Uterus (tissue), 4 donors: ENCODE measurements at places on chromosomes 11 and 22.

- no peak for DNase-seq
- no peak overlapping the region for H3K4me3 ChIP-seq
- H3K27ac ChIP-seq, result no peak overlapping the region
- H3K36me3 ChIP-seq, result no peaks in the 10 kb centered on the region
- no peaks in the 10 kb centered on the region for H3K4me1 ChIP-seq
These were observed 17.9 kb downstream of the RFPL1 start for GRCh38 chr22:29456211-29456671.

- no peaks in the 10 kb centered on the region for H3K4me1 ChIP-seq
- no peaks in the 10 kb centered on the region for H3K27me3 ChIP-seq
- no peak for DNase-seq
- no peaks in the 10 kb centered on the region for H3K36me3 ChIP-seq
- no peak overlapping the region for H3K4me3 ChIP-seq
- no peak overlapping the region for H3K27ac ChIP-seq
These were observed 6.6 kb upstream of the FUT4 start for GRCh38 chr11:94537031-94537600.

GRCh38 chr11:34267013-34267412 is 90.8 kb downstream of the ABTB2 start:
- DNase-seq, result peak; percentile 39
- no peaks in the 10 kb centered on the region for H3K27me3 ChIP-seq
- H3K4me1 ChIP-seq, result no peaks in the 10 kb centered on the region
- H3K4me3 ChIP-seq, result no peak overlapping the region
- H3K27ac ChIP-seq, result peak overlapping the region; percentile 82

DNA sequence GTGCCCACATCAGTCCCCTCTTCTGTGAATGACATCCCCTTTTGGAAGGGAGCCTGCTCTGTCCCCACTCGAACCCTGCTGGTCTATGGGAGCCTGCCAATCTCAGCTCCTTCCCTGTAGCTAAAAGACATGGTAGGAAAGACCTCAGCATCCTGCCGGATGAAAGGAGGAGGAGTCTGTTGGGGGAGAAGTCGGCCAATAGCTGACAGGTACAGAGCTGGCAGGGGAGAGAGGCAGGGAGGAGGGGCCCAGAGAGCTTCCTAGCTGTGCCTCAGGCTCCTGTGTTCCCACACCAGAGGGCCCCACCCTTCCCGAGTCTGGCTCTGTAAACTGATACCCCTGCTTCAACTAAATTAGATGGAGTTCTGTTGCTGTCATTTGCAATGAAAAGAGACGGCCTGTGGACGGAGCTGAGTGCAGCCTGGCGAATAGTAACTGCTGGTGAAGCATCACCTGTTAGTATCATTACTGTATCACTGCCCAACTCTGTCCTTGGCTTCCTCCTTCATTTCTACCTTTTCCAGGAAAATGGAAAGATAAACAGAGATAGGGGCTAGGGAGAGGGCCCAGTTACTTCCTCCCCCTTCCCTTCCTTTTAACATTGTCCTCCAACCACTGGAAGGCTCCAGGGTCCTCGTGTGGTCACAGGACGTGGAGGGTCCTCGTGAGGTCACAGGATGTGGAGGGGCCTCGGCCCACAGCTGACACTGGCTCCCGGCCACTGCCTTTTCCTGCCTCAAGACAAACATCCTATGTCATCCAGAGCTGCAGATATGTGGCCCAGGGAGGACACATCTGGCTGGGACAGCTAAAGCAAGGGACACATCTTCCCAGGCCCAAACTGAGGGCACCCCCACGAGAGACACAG is 15.1 kb downstream of the FXYD6 start:
- H3K27ac ChIP-seq, result peak overlapping the region; percentile 67
- peak; percentile 33 for DNase-seq
- no peaks in the 10 kb centered on the region for H3K36me3 ChIP-seq
- H3K4me3 ChIP-seq, result no peak overlapping the region
- no peaks in the 10 kb centered on the region for H3K27me3 ChIP-seq

- H3K4me3 ChIP-seq, result no peak overlapping the region
- no peak overlapping the region for H3K27ac ChIP-seq
- H3K36me3 ChIP-seq, result no peaks in the 10 kb centered on the region
- H3K27me3 ChIP-seq, result no peaks in the 10 kb centered on the region
These were observed 56.0 kb downstream of the DCUN1D5 start for GRCh38 chr11:103035791-103036434.

- no peaks in the 10 kb centered on the region for H3K4me1 ChIP-seq
- peak; percentile 83 for DNase-seq
- H3K27ac ChIP-seq, result peak within 1 kb of the TSS; percentile 93
- H3K36me3 ChIP-seq, result no peaks in the 10 kb centered on the region
- no peaks in the 10 kb centered on the region for H3K27me3 ChIP-seq
These were observed at the start of gene ARHGEF17 for GRCh38 chr11:73308003-73308960. ARHGEF17 (plus strand) TSS chr11:73308276; CDS start chr11:73308639, 363 bp downstream.

DNA sequence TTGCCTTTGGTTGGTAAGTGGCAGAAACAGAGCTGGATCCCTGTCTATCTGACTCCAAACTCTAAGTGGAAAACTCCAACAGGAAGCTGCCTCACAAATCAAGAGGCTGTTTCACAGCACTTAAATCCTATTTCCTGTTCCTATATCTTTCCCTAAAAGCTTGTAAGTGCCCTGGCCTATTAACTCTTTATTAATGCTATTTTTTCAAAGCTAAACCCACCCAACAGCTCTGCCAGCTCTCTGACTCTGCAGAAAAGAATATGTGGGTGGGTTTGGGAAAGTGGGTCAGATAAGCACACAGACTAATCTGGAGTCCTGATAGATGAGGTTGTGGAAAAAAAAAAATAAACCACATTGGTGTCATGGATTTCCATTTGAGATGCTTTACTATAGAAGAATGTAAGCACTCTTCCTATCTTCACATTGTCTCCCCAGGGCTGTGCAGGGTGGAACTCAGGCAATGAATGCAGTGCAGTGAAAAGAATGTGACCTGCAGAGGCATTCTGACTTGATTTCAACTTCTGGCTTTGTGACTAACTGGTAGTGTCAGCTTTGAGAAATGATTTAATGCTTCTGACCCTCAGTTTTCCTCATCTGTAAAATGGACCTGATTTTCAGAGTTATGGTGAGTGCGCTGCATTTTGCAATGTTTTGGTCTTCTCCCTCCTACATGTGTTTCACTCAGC is 125.6 kb downstream of the AASDHPPT start:
- no peaks in the 10 kb centered on the region for H3K36me3 ChIP-seq
- H3K27ac ChIP-seq, result no peak overlapping the region
- H3K4me3 ChIP-seq, result no peak overlapping the region
- no peaks in the 10 kb centered on the region for H3K4me1 ChIP-seq
- DNase-seq, result no peak

GRCh38 chr11:83574519-83574918 is 288.4 kb upstream of the CCDC90B start:
- no peak overlapping the region for H3K4me3 ChIP-seq
- no peak for DNase-seq
- no peaks in the 10 kb centered on the region for H3K4me1 ChIP-seq
- no peak overlapping the region for H3K27ac ChIP-seq
- no peaks in the 10 kb centered on the region for H3K36me3 ChIP-seq

DNA sequence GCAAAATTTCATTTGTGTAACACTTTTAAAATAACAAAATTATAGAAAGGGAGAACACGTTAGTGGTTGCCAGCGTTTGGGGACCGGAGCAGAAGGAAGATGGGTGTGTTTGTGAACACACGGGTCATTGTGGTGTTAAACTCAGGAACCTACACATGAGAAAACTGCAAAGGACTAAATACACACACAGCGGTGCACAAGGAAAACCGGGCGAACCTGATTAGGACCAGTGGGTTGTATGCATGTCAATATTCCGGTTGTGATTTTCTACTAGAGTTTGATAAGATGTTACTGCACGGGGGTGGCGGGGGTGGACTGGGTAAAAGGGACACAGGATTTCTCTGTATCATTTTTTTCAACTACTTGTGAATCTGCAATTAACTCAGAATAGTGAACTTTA is 351.2 kb downstream of the OPCML start:
- no peaks in the 10 kb centered on the region for H3K4me1 ChIP-seq
- no peaks in the 10 kb centered on the region for H3K36me3 ChIP-seq
- H3K27me3 ChIP-seq, result no peaks in the 10 kb centered on the region
- H3K27ac ChIP-seq, result no peak overlapping the region
- DNase-seq, result no peak
- no peak overlapping the region for H3K4me3 ChIP-seq

GRCh38 chr11:74086242-74086884 is 77.5 kb upstream of the UCP3 start:
- no peak for DNase-seq
- H3K4me1 ChIP-seq, result no peaks in the 10 kb centered on the region
- no peak overlapping the region for H3K27ac ChIP-seq
- no peaks in the 10 kb centered on the region for H3K36me3 ChIP-seq
- H3K27me3 ChIP-seq, result no peaks in the 10 kb centered on the region

- peak; percentile 41 for DNase-seq
- H3K27me3 ChIP-seq, result no peaks in the 10 kb centered on the region
- H3K4me1 ChIP-seq, result no peaks in the 10 kb centered on the region
- no peak overlapping the region for H3K4me3 ChIP-seq
- H3K27ac ChIP-seq, result peak overlapping the region; percentile 52
- no peaks in the 10 kb centered on the region for H3K36me3 ChIP-seq
These were observed 387.1 kb downstream of the SOX6 start for GRCh38 chr11:15969281-15969680.

GRCh38 chr11:121829159-121829643 is 286.8 kb downstream of the BLID start:
- no peak overlapping the region for H3K27ac ChIP-seq
- H3K4me3 ChIP-seq, result no peak overlapping the region
- H3K36me3 ChIP-seq, result no peaks in the 10 kb centered on the region
- no peaks in the 10 kb centered on the region for H3K4me1 ChIP-seq
- no peak for DNase-seq

DNA sequence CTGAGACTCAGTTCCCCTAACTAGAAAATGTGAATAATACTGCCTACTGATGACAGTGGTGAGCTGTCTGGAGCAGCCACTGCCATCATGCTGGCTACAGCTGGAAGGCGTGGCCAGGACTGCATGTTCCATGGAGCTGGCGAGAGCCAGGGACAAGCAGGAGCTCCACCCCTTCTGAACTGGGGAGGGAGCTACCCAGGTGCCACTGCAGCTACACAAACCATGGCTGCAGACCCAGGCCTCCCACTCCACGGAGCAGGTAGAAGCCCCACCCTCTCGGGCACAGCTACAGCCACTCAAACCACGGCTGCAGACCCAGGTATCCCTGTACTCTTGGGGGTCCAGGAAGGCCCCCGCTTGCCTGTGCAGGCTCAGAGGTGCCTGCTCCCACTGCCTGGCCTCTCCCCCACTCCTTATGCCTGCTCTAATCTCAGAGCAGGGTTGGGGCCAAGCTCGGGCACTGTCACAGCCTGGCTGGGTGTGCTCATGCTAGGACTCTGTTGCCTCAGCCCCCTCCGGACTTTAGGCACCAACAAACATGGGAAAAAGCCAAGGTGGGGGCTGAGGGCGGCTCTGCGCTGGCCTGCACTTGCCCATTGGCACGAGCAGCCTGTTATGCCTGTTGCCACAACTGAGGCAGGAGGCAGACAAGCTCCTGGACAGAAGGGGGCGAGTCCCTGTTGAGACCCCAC is 51.7 kb downstream of the RAB30 start:
- no peak overlapping the region for H3K27ac ChIP-seq
- H3K36me3 ChIP-seq, result no peaks in the 10 kb centered on the region
- H3K4me1 ChIP-seq, result no peaks in the 10 kb centered on the region

- DNase-seq, result no peak
- no peak overlapping the region for H3K27ac ChIP-seq
- no peaks in the 10 kb centered on the region for H3K36me3 ChIP-seq
- no peaks in the 10 kb centered on the region for H3K27me3 ChIP-seq
- no peaks in the 10 kb centered on the region for H3K4me1 ChIP-seq
These were observed 77.3 kb upstream of the NECTIN1 start for GRCh38 chr11:119806064-119806915.

DNA sequence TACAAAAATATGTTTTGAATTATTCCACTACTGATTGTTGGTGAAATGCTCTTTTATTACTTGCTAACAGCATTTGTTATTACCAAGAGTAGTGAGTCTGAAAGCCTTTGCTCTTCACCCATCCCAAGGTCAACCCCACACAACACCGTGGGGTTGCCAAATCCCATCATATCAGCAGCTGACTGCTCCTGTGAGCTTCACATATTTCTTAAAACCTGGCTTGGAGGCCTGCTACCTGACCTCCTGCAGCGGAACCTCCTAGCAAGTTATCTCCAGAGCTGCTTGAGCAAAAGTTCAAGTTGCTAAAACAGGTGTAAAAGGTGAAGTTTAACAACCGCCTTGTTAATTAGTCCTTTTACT is 20.1 kb upstream of the EIF3M start:
- H3K4me3 ChIP-seq, result no peak overlapping the region
- H3K4me1 ChIP-seq, result no peaks in the 10 kb centered on the region
- DNase-seq, result no peak
- H3K27me3 ChIP-seq, result no peaks in the 10 kb centered on the region
- H3K36me3 ChIP-seq, result no peaks in the 10 kb centered on the region

DNA sequence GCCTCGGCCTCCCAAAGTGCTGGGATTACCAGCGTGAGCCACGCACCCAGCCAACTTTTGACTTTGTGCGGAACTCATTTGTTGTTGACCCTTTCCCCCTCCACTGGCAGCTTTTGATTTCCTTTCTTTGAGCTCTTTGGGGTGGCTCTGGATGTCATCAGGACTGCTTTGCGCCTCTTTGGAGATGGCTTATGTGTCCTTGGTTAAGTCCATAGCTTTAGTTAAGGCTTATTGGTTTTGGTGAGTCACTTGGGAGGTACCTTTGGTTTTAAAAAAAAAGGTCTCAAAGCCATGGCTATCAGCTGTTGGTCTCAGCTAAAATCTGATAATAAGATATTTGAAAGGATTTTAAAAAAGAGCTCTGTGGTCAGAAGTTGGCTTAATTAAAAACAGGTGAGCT is 5.1 kb upstream of the ARSA start:
- H3K4me3 ChIP-seq, result no peak overlapping the region
- no peak overlapping the region for H3K27ac ChIP-seq
- DNase-seq, result peak; percentile 0
- H3K36me3 ChIP-seq, result no peaks in the 10 kb centered on the region
- peaks cover 6% of the 10 kb centered on the region for H3K4me1 ChIP-seq
- no peaks in the 10 kb centered on the region for H3K27me3 ChIP-seq

- no peaks in the 10 kb centered on the region for H3K36me3 ChIP-seq
- no peak for DNase-seq
- no peaks in the 10 kb centered on the region for H3K27me3 ChIP-seq
- H3K4me1 ChIP-seq, result no peaks in the 10 kb centered on the region
- no peak overlapping the region for H3K4me3 ChIP-seq
- H3K27ac ChIP-seq, result no peak overlapping the region
These were observed 9.8 kb downstream of the PPFIBP2 start for GRCh38 chr11:7523416-7524210.

GRCh38 chr11:119771172-119771770 is 42.3 kb upstream of the NECTIN1 start:
- no peaks in the 10 kb centered on the region for H3K36me3 ChIP-seq
- no peak overlapping the region for H3K4me3 ChIP-seq
- DNase-seq, result no peak
- no peaks in the 10 kb centered on the region for H3K4me1 ChIP-seq

- H3K4me1 ChIP-seq, result no peaks in the 10 kb centered on the region
- no peak overlapping the region for H3K27ac ChIP-seq
- no peak overlapping the region for H3K4me3 ChIP-seq
- no peaks in the 10 kb centered on the region for H3K36me3 ChIP-seq
- DNase-seq, result no peak
These were observed 3.1 kb upstream of the C22orf39 start for GRCh38 chr22:19450363-19451175.

GRCh38 chr11:108618529-108618928 is 25.0 kb upstream of the EXPH5 start:
- H3K36me3 ChIP-seq, result no peaks in the 10 kb centered on the region
- no peak for DNase-seq
- no peaks in the 10 kb centered on the region for H3K27me3 ChIP-seq
- H3K27ac ChIP-seq, result no peak overlapping the region

GRCh38 chr11:97742717-97743116 is 1278.0 kb upstream of the CNTN5 start:
- no peak overlapping the region for H3K27ac ChIP-seq
- no peak overlapping the region for H3K4me3 ChIP-seq
- no peaks in the 10 kb centered on the region for H3K4me1 ChIP-seq
- no peaks in the 10 kb centered on the region for H3K36me3 ChIP-seq
- DNase-seq, result no peak
